ENCODE measurements at places on chromosomes 7 and 10.

DNA sequence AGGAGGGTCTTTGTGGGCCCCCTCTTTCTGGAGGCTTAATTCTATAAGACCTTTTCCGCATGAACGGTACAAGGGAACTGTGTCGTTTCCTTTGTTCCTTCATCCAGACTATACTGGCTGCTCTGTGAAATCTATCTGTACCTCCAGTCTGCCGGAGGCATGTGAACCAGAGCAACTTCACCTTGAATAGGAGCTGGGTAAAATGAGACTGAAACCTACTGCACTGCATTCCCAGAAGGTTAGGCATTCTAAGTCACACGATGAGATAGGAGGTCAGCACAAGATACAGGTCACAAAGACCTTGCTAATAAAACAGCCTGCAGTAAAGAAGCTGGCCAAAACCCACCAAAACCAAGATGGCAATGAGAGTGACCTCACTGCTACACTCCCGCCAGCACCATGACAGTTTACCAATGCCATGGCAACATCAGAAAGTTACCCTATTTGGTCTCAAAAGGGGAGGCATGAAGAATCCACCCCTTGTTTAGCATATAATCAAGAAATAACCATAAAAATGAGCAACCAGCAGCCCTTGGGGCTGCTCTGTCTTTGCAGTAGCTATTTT, 36.8 kb upstream of the INPP5F start:
- no peak for DNase-seq

DNA sequence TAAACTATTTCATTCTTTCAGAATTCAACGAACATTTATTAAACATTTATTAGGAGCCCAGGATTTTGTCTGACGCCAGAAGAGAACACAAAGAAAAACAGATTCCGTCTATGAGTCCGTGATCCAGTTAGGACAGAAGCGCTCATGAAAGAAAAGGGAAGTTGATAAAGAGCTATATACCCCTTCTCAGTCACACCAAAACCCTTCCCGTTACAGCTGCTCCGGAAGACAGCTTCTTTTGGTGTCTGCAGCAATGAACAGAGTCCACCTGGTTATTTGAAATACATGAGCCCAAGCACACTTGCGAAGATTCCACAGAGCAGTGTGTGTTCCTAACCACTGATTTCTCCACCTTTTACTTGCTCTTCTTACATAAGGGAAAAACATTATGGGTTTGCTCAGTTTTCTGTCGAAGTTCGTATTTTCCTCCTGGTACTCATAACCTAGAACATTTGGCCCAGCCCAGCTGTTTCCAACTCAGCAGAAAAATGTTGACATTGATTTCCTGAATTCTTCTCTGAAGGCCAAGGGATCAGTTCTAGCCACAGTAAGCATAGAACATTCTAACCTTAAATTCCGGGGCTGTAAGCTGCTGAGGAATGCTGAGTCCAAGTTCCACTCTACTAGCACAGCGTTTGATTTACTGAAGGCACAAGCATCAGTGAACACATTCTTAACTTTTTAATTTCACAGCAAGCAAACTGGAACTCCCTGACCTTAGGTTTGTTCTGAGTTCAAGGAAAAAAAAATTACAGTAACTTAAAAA, 206.5 kb downstream of the SORCS1 start:
- DNase-seq = no peak

DNA sequence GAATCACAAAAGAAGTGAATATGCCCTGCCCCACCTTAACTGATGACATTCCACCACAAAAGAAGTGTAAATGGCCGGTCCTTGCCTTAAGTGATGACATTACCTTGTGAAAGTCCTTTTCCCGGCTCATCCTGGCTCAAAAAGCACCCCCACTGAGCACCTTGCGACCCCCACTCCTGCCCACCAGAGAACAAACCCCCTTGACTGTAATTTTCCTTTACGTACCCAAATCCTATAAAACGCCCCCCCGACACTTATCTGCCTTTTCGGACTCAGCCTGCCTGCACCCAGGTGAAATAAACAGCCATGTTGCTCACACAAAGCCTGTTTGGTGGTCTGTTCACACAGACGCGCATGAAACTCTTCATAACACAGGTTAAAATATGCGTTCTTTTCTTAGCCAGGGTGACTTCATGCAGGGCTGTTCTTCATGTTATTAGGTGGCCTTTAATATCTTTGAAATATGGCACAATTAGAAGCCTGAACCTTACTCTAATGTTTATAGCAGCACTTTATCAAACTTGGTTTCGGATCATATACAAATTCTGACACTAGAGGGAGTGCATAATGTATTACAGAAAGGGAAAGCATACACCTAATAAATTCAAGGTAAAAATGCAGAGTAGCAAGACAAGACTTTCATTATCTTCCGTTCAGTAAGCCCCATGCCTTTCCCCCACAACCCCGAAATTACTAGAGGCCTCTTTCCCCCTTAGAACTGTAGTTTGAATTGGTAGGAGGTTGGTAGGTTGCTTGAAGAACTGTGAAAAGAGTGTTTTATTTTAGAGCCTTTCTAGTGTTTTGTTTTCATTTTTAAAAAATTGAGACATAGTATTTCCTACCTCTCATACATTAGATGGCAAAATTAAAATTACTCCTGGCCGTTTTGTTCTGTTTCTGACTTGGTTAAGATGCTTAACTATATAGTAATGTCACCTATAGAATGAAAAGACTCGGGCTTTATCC, 117.9 kb downstream of the NPY start:
- DNase-seq = no peak

DNA sequence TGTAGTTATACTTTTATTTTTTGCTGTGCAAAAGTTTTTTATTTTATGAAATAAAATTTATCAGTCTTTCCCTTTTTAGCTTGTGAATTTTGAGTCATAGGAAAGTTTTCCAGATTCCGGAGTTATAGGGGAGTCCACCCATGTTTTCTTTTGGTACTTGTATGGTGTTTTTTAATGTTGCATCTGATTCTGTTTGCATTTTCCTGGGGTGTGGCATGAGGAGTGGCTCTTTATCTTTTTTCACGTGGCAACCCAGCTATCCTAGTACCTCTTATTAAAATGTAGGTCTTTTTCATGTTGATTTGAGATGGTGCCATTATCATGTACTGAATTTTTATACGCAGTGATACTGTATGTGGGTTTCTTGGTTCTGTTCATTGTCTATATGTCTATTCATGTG, 19.7 kb downstream of the EXOC6 start:
- DNase-seq = no peak

DNA sequence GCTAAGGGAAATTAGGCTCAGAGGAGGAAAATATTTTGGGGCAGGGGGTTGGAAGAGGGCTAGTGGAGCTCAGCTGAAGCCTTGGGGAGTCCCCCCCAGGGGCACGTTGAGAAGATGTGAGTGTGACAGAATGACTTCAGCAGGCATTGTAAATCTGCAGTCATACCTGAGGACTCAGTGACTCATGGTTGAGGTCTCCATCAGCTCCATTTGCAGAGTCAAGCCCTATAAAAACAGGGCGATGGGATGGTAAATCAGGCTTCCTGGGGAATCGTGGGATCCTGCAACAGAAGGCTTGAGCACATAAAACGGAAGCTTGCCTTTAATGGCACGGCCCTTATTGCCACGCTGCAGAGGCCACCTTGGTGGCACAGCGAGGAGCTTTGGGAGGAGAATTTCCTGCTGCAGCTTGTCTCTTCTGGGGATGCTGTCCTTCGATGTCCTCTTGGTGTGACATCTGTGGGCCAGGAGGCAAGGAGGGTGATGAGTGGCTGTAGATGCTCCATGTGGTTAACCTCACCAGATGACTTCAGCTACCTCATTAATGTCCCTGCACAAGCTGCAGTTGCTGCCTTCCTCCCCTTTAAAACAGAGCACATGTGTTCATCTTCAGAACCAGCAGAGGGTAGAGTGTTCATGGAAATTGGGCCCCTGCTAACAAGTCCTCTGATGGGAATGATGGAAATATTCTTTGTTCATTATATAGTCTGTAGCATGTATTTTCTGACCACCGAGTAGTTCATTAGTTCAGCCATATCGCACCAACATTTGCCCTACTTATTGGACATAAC, 285.9 kb downstream of the LRMDA start:
- DNase-seq = no peak

DNA sequence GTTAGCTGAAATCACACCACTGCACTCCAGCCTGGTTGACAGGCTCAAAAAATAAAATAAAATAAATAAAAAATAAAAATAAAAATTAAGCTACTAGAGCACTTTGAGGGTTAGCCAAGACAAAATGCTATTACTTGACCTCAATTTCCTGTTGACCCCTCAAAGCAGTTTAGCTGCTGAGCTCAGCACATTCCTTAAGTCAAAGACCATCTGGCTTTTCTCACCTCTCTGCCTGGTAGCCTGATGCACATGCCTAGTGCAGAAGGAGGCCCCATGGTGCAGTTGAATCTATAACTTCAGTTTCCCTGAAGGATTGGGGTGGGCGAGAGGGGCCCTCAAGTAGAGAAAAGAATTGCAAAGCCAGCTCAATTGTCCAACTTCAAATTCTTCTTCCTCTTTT, 211.1 kb upstream of the GALNT17 start:
- DNase-seq = no peak

DNA sequence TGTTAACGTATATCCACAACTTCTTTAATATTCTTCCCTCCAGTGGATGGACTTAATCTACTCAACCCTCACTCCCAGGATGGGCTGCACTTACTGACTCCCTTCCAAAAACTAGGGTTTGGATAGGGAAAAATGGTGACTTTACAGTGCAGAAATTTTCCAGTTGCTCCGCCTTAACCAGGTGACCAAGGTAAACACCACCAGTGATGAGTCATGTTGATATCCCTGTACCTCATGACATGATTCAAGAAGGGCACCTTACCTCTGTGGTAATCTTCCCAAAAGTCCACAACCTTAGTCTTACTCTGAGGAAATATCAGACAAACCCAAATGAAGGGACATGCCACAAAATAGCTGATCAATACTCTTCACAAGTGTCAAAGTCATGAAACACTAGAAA, 3.5 kb upstream of the GSTK1 start:
- no peak for DNase-seq

DNA sequence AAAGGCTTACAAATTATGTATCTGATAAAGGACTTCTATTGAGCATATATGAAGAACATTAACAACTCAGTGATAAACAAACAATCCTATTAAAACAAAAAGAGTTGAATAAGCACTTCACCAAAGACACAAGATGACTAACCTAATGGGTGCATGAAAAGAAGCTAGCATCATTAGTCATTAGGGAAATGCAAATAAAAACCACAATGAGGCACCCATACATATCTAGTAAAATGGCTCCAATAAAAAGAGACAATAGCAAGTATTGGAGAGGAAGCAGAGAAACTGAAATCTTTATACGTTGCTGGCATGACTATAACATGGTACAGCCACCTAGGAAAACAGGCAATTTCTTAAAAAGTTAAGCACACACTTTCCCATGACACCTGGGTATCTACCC, 77.6 kb upstream of the ZMIZ1 start:
- no peak for DNase-seq

GRCh38 chr7:151448261-151449252, 8.6 kb upstream of the CRYGN start:
- peak; percentile 82 for DNase-seq

DNA sequence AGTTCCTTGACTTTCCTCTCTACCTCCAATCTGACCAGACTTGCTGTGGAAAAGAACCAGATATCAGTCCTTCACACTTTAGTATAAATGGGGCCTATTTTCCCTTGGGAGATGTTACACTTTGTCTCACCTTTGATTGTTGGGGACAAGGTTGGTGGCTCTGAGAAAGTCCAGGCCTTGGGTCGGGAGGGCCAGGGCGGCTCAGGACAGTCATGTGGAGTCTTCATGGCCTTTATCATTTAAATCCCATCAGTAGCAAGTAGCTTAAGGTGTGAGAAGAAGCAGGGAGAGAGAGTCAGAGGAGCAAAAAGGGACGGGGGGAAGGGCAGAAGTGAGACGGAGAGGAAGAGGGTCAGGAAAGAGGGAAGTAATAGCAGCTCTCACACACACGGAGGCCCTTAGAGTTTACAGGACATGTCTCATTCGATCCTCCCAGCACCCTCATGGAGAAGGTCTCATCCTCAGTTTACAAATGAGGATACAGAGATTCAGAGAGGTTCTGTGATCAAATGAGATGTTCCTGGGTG, 40.5 kb downstream of the TBATA start:
- DNase-seq = no peak

DNA sequence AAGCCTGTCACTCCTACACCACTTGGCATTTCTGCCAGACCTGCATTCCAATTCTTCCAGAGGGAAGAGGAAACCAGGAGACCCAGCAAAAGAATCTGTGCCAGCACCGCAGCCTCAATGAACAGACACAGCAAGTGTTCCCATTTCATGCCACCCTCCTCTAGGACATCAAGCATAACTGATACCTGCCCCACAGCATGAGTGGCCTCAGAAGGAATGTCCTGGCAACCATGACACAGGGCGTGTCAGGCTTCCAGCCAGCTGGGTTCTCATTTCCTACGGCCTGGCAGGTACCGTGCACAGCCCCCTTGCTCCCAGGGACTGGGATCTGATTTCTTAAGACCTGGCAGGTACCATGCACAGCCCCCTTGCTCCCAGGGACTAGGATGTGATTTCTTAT, 7.8 kb downstream of the MAD1L1 start:
- DNase-seq = no peak

DNA sequence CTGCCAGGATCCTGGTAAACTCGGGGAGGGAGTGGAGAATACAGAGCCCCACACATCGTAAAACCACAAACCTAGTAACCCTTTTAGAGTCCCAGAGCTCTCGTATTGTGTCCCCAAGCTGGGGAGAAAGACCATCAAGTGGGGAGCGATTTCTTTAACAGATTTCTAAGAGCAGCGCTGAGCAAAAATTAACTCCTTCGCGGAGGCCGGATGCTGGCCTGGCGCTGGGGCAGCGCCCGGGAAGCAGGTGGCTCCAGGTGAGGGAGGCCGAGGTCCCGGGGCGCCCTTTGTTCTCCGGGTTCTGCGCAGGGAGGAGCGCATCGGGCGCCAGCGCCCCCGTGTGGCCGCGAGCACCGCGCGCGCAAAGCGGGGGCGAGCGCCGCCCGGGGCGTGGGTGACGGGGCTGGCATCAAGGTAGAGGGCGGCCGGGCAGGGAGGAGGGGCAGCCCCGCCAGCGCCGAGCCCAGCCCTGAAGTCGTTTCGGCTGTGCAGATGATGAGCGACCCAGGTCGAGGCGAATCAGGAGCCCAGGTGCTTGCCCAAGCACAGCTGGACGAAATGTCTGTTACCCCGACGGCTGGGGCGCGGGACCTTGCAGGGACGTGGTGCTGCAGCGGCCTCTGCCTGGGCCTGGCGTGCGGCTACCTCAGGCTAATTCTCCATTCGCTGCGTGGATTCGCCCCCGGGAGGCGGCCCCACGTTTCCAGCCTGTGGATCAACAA, 10.4 kb upstream of the FGFR2 start:
- peak; percentile 72 for DNase-seq

DNA sequence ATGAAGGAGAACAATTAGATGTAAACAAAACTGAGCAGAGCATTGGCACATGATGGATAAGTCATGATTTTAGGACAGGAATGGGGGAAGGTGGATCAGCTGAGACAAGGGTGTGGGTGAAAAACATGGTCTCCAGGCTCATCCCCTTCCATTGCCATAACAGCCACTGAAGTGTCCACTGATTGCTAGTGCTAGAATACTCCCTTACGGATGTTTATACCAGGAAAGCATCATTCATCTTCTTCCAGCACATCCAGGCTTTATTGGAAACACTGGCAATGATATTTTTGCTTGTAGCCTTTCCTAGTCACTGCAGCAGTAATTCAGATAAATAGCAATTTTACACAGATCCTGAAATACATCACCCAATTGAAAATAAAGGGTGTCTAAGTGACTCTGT, 259.5 kb downstream of the PLXDC2 start:
- no peak for DNase-seq

All from WTC11 (cell line).